T-helper 1 cell (primary cell): ENCODE measurements at places on chromosomes 7 and 10.

- DNase-seq: no peak
These were observed 437.5 kb downstream of the PLXNA4 start for GRCh38 chr7:132138817-132139216.

GRCh38 chr7:48660306-48660870 lies 264.0 kb upstream of the CDC14C start:
- DNase-seq: no peak

- no peak for DNase-seq
These were observed 43.1 kb upstream of the DDC start for GRCh38 chr7:50608196-50608906.

GRCh38 chr10:88901206-88901983 lies 21.4 kb downstream of the STAMBPL1 start:
- no peak for DNase-seq

- DNase-seq: no peak
These were observed 50.0 kb downstream of the TRUB1 start for GRCh38 chr10:114987995-114988394.
